ENCODE measurements at places on chromosomes 7 and 10.
A peak's percentile ranks its signal among the peaks of the same experiment; 100 is the strongest.

- DNase-seq = no peak
Measured at GRCh38 chr10:131310551-131311401, 745 bp downstream of the TCERG1L start.

DNA sequence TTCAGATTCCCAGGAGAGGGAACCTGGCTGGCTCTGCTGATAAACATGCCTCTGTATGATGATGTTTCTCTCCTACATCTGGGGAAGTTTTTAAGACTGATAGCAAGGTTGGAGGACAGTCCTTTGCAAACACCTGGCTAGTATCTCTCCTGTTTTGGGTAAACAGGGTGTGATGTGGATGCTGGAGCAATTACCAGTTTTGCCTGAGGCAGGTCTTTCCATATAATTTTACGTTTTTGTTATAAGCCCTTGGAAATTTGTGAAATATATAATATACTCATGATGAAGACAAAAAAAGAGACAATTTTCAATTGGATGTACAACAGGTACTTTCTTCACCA lies 138.6 kb downstream of the ADAM22 start:
- DNase-seq = no peak

GRCh38 chr7:139362302-139362701 lies 2.6 kb downstream of the LUC7L2 start:
- DNase-seq = no peak

- DNase-seq = no peak
Measured at GRCh38 chr10:50582046-50582445, 41.7 kb downstream of the SGMS1 start.

DNA sequence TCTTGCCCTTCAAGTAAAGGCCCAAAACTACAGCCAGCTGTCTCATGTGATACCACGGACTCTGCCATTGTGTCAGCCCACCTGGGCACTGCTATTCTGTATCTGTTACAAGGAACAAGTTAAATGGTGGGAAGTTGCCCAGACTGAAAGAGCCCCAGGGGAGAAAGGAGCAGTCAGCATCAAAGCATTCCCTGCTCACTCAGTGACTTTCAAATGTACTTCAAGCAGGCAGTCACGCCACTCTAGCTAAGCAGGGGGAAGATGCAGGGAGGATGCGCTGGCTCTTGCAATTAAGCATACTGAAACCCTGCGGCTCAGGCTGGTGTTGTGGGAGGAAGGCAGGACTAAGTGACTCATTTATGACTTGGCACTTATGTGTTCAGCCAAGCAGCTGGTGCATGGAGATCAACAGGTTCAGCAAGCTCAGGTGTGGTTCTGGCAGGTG lies 1249.6 kb downstream of the TYW1 start:
- DNase-seq = no peak

DNA sequence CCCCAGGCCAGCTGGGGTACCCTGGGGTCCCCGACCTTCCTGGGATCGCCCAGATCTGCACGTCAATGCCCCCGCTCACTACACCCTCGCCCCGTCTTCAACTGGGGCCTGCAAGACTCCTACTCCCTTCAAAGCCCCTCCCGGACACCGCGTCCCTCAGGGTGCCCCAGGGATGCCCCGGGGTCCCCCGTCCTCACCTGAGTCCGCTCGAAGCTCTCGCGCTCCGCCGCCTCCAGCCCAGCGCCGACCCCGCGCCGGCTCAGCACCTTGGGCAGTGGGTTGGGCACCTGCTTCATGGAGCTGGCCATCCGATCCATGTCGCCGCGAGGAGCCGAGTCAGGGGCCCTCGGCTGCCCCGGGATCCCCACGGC lies at the start of gene HIP1:
Gene HIP1 (minus strand): TSS at position 338 of the 371 bp plus-strand sequence. CDS start 21 bp downstream, at position 317.
- no peak for DNase-seq

DNA sequence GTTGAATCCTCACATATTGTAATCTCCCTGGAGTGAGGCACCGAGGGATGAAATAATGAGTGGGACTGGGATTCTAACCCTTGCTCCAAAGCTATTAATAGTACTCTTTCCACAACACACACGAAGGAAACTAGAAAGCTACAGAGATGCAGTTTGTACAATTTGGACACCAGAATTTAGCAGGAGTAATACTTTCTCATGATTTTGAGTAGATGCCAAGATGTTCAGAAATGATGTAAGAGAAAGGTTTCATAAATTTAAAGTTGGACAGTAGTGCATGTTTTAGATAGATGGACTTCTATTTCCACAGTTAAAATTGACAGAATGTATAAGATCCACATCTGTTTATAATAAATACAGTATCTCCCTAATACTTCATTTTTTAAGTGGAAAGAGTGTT lies 46.5 kb downstream of the PRR15 start:
- DNase-seq = no peak

DNA sequence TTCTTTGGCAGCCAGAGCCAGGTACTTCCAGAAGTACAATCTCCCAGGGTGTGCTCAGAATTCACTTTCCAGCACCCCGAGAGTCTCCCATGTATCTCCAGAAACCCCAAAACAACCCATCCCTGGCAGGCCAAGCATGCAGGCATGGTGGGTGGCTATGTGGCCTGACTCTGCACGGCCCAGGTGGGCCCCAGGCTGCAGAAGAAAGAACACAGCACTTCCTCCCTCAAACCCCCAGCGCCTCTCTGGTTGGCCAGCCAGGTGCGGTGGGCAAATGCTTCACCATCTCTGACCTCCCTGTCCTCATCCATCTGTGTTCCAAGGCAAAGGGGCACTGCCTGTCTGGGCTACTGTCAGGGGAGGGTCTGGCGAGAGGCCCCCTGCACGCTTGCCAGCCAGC lies 100.3 kb downstream of the MKI67 start:
- no peak for DNase-seq

- DNase-seq = peak; percentile 85
Measured at GRCh38 chr10:73771722-73772280, 10.0 kb upstream of the CHCHD1 start.

DNA sequence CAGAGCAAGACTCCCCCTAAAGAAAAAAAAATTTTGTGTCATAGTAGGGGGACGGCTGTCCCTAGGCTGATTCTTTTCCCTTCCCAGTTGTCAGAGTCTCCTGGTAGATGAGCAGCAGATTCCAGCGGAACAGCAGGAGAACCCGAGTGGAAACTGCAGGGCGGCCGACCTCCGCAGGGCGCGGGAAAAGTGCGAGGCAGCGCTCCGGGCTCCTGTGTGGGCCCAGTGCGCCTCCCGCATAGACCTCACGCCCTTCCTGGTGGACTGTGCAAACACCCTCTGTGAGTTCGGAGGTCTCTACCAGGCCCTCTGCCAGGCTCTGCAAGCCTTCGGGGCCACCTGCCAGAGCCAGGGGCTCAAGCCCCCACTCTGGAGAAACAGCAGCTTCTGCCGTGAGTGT lies 46.0 kb downstream of the ZAN start:
- no peak for DNase-seq

- no peak for DNase-seq
Measured at GRCh38 chr7:27188386-27189294, 3.6 kb upstream of the HOXA11 start.

- no peak for DNase-seq
Measured at GRCh38 chr10:5960070-5960972, 17.0 kb downstream of the IL15RA start.

DNA sequence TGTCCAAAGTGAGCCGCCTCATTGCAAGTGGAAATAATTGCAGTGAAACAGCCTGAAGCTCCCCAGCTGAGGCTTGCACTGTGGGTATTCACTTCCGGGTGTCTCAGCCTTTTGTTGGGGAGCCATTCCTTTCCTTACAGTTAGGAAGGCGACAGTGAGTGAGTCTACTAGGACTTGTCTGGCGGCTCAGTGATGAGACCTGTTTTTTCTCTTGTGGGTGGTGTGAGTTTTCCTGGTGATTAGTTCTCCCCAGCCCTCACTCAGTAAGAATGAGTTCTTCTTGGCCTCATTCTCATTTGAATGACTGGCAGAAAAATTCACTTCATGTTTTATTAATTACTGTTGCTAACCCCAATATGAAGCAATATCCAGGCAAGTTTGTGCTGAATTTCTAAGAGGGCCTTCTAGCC lies 2.6 kb downstream of the PGAM1 start:
- no peak for DNase-seq

GRCh38 chr7:98553666-98554065 lies 63.4 kb upstream of the NPTX2 start:
- DNase-seq = no peak

GRCh38 chr10:83078160-83078559 lies 1061.1 kb upstream of the GHITM start:
- no peak for DNase-seq

DNA sequence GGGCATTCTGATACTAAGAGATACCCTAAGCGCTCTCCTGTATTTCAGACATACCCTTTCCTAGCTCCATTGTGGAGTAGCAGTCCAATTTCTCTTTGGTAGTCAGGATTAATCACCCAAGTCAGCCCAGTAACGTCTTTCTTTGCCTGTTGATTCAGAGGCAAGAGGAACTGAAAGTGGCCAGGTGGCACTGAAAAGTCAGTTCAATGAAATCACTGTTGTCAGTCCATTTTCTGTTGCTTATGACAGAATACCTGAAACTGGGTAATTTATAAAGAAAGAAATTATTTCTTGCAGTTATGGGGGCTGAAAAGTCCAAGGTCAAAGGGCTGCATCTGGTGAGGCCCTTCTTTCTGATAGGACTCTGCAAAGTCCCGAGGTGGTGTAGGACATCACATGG lies 40.2 kb downstream of the ANKRD61 start:
- DNase-seq = no peak

GRCh38 chr10:6669269-6669859 lies 89.3 kb upstream of the PRKCQ start:
- no peak for DNase-seq

DNA sequence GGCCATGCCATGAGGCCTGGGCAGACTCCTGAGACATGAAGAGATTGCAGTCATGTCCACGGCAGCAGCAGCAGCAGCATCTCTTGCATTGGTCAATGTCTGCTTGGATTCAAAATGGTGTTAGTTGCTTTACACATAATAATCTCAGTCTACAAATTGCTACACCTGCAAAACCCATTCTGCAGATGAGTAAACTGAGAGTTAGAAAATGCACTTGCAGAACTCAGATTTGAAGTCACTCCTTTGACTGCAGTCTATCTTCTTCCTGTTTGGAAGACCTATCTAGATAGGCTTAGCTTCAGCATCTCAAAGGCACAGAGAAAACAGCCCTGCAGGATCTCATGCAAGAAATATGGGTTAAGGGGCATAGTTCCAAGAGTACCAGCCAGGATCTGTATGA lies 350.3 kb downstream of the TNS3 start:
- no peak for DNase-seq

GRCh38 chr7:138465046-138465445 lies 5.0 kb downstream of the TRIM24 start:
- no peak for DNase-seq

DNA sequence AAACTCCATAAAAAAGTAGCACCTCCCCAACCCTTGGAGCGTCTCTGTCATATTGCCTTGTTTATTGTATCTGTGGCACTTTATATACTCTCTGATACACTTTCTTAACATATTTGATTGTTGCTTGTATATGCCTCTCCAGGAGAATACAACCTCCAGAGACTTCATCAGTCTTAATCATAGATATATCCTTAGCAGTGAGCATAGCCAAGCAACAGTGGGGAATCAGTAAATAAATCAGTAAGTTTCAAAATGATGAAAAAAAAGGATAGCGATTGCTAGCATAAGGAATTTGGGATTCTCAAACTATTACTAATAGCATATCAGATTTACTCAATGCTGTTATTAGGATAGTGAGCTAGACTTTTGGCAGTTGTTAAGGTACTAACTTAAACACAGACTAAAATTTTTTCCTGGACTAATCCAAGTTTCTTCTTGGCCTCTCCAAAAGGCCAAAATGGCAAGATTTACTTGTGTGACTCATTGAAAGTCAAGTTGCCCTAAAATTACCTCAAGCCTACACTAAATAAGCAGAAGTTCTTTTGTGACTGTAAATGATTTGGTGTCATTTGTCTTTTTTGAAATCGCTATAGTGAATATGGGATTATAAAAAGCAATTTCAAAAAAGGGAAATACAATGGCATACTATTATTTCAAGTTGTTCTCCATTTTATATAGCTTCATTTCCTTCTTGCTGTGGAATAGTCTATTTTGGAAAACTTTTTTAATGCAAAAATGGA lies 177.9 kb downstream of the CHN2 start:
- DNase-seq = no peak

GRCh38 chr10:7492660-7493046 lies 81.8 kb upstream of the SFMBT2 start:
- DNase-seq = no peak

GRCh38 chr10:93879273-93879672 lies 14.5 kb upstream of the SLC35G1 start:
- DNase-seq = no peak

DNA sequence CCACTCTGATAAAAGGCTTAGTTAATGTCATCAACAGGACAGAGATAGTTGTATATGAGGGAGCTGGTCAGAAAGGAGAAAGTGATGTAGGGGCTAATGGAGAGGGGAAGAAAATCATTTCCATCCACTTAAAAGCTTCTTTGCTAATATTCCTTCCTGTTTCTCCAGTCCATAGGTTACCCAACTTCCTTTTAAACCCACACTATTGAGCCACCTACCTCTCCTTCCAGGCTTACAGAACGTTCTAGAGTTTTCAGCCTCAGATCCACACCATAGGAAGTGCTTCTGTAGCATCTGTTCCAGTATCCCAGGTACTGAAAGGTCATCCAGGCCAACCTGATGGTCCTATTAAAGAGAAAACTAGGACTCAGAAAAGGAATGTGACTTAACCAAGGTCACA lies 28.2 kb downstream of the STRIP2 start:
- DNase-seq = no peak

GRCh38 chr7:23200331-23200730 lies 18.5 kb downstream of the NUP42 start:
- DNase-seq = no peak

DNA sequence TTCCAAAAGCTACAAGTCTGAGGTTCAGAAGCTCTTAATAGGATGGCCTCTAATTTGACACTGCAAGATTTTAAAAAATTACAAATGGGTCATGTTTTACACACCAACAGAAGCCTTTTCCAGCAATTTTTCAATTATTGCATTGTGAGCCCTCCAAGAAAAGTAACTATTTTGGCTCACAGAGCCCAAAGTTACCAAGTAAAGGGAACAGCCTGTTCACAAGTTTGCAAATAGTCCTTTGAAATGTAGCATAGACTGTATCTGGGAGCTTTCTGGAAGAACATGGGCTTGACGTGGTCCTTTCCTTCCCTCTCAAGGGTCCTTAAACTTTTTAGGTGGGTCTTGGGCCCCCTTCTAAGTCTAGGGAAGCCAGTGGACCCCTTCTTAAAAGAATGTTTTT lies 1.3 kb upstream of the GDF10 start:
- no peak for DNase-seq
